Ovary (tissue), 10 donors: ENCODE measurements at places on chromosomes 2 and 18. TPM values are rescaled to one million over a fixed set of nuclear protein-coding genes. Genes with fewer than 3 reads are reported as not detected.

DNA sequence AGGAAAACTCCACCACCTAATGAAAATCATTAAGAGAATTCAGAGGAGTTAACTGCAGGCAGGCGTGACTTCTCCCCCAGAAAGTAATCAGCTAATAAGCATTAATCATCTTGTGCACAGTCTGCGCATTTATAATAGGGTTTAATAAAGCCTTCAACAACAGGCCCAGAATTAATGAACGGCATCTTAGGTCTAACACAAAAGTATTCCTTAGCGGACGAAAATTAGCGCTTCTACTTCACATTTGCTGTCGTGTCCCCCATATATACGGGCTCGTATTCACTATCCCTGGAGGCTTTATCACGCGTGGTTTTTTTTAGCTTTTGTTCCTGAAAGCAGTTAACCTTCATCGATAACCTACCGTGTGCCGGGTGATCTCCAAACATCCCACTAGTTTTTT lies 1.8 kb downstream of the ATP8B1 start:
- no peak for DNase-seq

- no peak for DNase-seq
These were observed 77.2 kb upstream of the FIGN start for GRCh38 chr2:163812926-163813520.

FEV gene
- not detected for total RNA-seq

DNA sequence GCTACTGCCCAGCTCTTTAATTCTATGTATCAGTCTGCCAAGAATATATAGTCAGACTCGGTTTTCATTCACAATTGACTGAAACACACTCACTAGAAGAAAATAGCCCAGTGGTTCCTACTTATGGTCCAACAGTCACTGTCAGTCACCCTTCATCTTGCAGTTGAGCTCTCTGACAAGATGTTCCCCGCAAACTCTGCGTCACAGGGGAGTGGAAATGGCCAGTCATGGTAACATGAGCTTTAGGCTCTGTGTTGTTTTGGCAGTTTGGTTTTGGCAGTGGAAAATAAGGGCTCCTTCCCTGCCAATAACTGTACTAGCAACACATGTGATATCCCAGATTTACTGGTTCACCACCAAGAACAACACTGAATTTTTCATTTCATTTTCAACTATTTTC lies 122.5 kb downstream of the PRPF40A start:
- no peak for DNase-seq

GRCh38 chr2:19360266-19360965 lies 2.0 kb upstream of the OSR1 start:
- no peak for DNase-seq
